ENCODE measurements at places on chromosomes 12 and 14.
A peak's percentile ranks its signal among the peaks of the same experiment; 100 is the strongest.

GRCh38 chr14:71130491-71131179 is 223.4 kb downstream of the PCNX1 start:
- no peak for DNase-seq

- DNase-seq = no peak
Observed at GRCh38 chr12:81573228-81573627, 185.9 kb downstream of the PPFIA2 start.

- no peak for DNase-seq
Observed at GRCh38 chr14:66652525-66653106, 144.7 kb downstream of the GPHN start.

DNA sequence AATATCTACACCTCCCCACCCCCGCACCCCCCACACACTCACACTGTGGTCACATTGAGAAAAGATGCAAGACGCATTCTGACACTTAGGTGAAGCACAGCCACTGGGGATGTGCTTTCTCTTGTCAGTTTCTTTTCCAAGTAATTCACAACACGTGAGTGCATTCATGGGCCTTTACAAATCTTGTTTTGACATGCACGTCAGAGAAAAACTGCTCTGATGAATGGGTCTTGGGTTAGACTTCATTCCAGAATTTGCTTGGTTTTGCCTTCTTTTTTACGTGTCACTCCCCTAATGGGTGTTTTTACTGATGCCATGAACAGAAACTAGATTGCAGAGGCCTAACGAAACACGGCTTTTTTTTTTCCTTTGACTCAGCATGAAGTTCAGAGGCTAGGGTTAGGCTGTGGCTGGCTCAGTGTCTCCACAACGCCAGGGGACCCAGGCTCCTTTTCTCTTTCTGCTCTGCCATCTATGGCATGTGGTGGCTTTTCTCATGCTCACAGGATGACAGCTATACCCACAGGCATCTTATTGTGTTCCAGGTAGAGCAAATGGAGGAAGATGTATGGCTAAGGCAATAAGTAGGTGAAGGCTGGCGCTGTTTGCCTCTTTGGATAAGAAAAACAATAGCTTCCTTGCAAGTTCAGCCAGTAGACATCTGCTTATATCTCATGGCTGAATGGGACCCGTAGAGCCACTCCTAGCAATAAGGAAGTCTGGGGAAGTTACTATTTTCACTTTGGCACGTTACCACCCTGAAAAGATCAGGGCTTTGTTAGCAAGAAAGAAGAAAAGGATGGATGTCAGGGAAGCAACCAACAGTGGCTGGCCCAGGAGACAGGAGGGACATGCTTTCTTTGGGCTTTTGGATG is 253.3 kb downstream of the SLC15A4 start:
- no peak for DNase-seq

- DNase-seq = no peak
Observed at GRCh38 chr12:13915096-13915495, 66.3 kb downstream of the GRIN2B start.

DNA sequence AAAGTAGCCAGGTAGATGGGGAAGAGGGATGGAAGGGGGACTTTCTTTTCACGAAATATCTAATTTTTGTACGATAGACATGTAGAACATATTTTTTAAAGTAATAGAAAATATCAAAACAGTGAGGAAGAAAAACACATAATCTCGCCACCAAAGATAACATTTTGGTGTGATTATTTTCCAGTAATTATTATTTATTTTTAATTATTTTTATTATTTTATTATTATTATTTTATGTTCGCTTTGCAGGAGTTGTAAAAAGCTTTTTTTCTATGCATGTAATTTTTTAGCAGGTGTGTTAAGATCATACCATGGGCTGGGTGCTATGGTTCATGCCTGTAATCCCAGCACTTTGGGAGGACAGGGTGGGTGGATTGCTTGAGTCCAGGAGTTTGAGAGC is 85.6 kb upstream of the CCND2 start:
- no peak for DNase-seq

DNA sequence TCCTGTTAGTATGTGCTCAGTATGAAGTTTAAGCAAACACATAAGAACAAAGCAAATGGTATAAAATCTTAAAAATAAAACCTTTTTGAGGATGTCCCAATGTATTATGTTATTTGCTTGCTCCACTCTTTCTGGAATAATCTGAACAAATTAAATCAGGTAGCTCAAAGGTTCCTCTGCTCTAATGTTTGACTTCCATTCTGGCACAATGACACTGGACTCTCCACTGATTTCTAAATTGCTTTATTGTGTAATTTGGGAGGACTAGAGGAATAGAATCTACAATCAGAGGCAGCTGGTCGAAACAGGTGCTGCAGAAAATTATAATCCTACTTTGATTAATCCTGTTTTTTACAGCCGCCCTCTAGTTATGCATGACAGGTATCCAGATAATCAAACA is 523.7 kb upstream of the FOXG1 start:
- DNase-seq = no peak

DNA sequence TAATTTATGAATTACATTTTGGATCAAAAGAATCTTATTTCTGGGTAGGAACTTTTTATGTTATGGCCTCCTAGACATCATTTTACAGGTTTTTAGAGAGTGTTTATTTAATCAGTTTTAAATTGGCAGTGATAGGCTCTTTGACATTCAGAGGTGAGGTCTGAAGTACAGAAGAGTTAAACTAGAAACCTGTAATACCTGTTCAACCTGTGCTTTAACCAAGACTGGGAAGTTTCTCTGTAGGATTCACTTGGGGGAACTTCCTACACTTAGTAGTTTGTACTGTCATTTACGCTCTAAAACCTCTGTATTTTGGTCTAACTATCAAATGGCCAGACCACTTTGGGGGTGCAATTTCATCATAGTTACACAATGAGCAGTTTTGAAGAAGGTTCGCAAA is 35.9 kb downstream of the PLEKHA5 start:
- no peak for DNase-seq

GRCh38 chr12:109632342-109632741 is 58.7 kb downstream of the MVK start:
- no peak for DNase-seq

GRCh38 chr12:15336768-15337553 is 14.7 kb downstream of the PTPRO start:
- no peak for DNase-seq

DNA sequence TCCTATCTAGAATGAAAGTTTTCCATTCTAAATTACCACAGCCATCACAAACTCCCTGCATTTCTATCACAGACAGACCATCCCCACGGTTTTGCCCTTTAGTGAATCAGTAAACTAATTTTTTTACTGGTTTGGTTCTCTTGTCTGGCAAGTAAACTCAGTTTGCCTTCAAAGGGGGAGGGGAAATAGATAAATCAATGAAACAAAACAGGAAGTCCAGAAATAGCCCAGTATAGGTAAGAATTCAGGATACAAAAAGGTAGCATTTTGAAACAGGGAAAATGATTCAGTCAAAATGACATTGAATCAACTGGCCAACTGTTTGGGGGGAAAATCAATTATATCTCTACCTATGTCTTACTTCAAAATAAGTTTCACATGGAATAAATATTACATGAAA is 15.8 kb upstream of the BAZ1A start:
- DNase-seq = no peak

DNA sequence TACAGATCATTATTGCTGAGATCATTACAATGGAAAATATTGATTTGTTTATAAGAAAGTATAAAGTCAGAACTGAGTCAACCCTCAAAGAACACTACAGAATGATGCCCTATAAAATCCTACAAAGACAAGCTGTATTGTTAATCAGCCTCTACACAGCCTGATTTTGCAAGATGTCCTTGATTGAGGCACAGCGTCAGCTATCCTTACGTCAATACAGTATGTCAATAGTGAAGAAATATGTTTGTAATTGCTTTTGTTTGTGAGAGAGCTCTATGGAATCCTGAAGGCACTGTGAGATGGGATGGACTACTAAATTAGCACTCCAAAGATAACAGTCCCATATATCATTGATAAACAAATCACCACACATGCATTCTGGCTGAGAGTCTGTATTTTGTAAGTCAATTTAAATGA is 70.7 kb downstream of the RASSF9 start:
- DNase-seq = no peak

- DNase-seq = no peak
Observed at GRCh38 chr14:64663174-64663573, 41.0 kb upstream of the PLEKHG3 start.

GRCh38 chr14:66206554-66206953 is 279.6 kb upstream of the CCDC196 start:
- DNase-seq = no peak

- no peak for DNase-seq
Observed at GRCh38 chr12:113422030-113422885, at the start of gene SDSL. SDSL (plus strand) TSS chr12:113422380; CDS start chr12:113427983, 5,603 bp downstream.

GRCh38 chr12:4562034-4562657 is at the start of gene DYRK4:
DYRK4 (plus strand) TSS chr12:4562208; CDS start chr12:4562246, 38 bp downstream.
- no peak for DNase-seq

- no peak for DNase-seq
Observed at GRCh38 chr12:58291106-58291505, 349.7 kb downstream of the ATP23 start.

- DNase-seq = no peak
Observed at GRCh38 chr12:101608301-101609133, 13.7 kb downstream of the MYBPC1 start.

GRCh38 chr12:118120579-118121363 is 15.2 kb upstream of the PEBP1 start:
- peak; percentile 37 for DNase-seq

- no peak for DNase-seq
Observed at GRCh38 chr12:54497883-54498282, 331 bp downstream of the NCKAP1L start.

GRCh38 chr12:107632246-107632645 is 53.4 kb upstream of the PWP1 start:
- DNase-seq = no peak

DNA sequence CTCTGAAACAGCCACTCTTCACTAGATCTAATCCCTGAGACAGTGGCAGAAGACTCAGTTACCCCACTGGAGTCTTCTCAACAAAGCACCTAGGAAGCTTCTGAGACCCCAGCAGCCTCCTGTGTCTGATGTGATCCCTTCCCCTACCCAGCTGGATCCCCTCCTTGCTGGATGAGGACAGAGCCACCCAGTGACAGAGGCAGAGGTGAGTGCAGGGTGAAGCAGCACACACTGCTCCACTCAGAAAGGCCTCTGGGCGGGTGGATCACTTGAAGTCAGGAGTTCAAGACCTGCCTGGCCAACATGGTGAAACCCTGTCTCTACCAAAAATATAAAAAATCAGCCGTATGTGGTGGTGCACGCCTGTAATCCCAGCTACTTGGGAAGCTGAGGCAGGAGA is 2.7 kb downstream of the SPRYD3 start:
- DNase-seq = no peak

GRCh38 chr12:110262442-110263388 is 18.3 kb upstream of the ATP2A2 start:
- DNase-seq = no peak

DNA sequence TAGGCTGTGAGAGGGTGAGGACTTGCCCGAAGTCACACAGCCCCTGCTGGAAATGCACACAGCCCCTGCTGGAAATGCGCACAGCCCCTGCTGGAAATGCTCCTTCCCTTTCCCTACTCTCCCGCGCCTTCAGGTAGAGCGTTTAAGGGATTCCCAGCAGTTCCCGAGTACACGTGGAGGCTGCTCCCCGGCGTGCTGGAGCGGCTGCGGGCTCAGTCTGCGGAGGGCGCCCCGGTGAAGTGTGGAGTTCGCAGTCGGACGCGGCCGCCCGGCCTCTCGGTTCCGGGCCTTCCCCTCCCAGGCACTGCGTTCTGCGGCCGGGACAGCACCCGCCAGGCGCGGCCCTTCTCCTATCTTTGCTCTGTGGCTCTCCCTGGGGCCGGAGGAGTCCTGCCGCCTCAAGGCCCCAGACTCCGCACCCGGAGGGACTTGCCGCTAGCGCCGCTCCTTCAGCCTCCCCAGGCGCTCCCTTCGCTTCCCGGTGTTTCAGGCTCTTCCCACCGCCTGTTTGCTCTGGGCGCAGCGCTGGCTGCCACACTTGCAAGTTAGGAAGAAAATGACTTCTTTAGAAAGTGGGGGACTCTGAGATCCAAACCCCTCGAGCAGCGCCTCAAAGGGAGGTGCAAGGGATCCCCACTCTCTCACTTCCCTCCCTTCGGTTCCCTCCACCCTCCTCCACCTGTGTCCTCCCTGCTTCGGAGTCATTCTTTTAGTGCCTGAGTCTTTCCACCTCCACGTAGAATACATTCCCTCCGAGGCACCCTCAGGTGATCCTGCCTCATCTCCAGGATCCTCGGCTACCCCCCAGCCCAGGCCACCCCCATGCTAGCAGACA is 8.3 kb upstream of the TBX5 start:
- DNase-seq = no peak

DNA sequence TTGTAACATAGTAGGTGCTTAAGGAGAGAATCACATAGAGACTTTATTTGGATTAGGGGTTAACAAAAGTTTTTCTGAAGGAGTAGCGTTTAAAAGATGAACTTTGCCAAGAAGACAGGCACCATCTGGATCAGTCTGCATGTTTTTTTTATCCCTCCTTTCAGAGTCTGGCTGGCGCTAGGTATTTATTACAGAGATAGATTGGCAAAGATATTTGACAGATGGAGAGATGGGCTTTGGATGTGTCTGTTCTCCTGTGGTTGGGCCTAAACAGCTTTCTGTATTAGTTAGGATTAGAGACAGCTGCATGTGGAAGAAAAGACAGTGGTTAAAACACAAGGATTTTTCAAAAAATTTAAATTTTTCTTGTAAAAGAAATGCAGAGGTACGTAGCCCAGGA is 133.9 kb downstream of the C12orf75 start:
- no peak for DNase-seq

DNA sequence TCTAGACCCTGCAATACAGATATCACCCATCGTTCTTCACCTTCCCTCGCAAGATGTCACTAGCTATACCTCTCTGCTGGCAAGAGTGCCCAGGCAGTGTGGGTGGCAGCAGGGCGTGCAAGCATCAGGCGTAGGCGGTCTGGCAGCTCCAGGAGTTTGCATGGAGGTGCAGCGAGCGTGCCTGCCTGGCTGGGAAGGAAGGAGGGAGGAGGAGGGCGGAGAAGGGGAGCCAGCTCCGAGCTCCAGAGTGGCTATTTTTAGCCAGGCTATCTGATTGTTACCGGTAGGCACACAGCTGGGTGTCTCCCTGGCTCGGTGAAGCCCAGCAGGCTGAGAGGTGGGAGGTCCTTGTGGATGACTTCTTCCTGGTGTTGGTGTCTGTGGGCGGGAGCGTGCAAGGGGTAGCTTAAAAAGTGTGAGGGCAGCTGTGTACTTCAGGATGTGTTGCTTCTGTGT is 6.2 kb downstream of the FOXJ2 start:
- DNase-seq = no peak

GRCh38 chr12:12915656-12916055 is 24.3 kb downstream of the GPRC5A start:
- DNase-seq = no peak

- DNase-seq = no peak
Observed at GRCh38 chr12:3043406-3043805, 33.8 kb upstream of the TSPAN9 start.

- no peak for DNase-seq
Observed at GRCh38 chr12:99387661-99388060, 259.9 kb upstream of the GARIN6 start.

DNA sequence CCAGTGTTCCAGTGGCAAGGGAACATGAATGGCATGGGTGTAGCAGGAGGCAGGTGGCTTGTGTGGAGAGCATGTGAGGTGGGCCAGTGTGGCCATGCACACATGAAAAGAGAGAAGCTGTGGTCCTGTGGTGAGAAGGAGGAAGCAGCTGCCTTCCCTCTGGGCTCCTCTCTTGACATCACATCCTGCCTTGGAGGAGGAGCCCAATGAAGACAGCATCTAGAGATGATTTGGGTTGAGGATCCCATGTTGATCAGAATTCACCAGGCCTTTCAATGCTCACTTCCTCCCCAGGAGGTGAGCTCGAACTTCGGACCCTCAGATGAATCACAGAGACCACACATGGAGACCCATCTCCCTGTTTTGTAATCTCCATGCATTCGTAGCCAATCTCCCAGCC is 82.6 kb downstream of the LRRC74A start:
- DNase-seq = no peak
